Spinal cord (tissue), 10 donors: ENCODE measurements at places on chromosomes 5 and 9.

GRCh38 chr5:120749737-120750136 lies 285.6 kb downstream of the PRR16 start:
- H3K27ac ChIP-seq, result no peak overlapping the region
- no peaks in the 10 kb centered on the region for H3K27me3 ChIP-seq
- DNase-seq, result no peak
- H3K4me1 ChIP-seq, result no peaks in the 10 kb centered on the region

DNA sequence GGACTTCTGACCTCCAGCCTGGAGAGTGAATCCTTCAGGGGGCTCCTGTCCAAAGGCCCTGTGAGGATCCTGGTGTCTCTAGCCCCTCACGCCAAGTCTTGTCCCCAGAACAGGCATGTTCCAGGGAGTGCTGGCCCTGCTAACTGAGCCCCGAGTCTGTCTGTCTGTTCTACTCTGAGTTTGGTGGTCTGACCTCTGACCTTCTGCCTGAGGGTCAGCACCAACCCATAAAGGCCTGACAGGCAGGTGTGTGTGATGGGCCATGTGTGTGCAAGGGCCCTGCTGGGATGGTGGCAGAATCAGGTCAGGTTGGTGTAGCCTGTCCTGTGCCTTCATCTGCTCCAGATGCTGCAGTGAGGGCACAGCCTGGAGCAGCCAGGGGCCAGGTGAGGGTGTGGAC lies 46.3 kb downstream of the PHF2 start:
- H3K4me3 ChIP-seq, result no peak overlapping the region
- peaks cover 9% of the 10 kb centered on the region for H3K36me3 ChIP-seq
- H3K4me1 ChIP-seq, result peaks cover 21% of the 10 kb centered on the region
- no peak overlapping the region for H3K27ac ChIP-seq

DNA sequence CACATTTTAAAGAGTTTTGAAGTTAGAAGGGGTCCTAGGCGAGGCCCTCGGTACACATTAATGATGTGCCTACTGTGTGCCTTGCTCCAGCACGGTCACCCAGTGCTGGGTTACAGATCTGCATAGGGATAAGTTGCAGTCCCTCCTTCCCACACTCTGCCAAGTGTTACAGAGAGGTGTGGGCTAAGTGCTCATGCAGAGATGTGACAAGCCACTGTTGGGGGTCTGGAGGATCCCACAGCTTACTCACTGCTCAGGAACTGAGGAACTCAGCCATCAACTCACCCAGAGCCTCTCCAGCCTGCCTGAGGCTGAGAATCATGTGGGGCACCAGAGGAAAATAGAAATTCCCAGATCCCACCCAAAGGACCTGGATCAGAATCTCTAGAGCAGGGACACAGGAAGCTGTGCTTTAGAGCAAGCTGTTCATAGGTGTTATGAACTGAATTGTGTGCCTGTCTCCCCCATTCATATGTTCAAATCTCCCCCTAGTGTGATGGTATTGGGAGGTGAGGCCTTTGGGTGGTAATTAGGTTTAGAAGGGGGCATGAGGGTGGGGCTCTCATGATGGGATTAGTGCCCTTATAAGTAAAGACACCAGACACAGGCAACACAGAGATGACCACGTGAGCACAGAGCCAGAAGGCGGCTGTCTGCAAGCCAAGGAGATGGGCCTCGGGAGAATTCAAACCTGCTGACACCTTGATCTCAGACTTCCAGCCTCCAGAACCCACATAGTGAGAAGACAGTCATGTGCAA lies 164.1 kb downstream of the HSD17B3 start:
- peak overlapping the region; percentile 88 for H3K27ac ChIP-seq
- H3K4me3 ChIP-seq, result no peak overlapping the region
- no peaks in the 10 kb centered on the region for H3K27me3 ChIP-seq
- H3K4me1 ChIP-seq, result peaks cover 52% of the 10 kb centered on the region

DNA sequence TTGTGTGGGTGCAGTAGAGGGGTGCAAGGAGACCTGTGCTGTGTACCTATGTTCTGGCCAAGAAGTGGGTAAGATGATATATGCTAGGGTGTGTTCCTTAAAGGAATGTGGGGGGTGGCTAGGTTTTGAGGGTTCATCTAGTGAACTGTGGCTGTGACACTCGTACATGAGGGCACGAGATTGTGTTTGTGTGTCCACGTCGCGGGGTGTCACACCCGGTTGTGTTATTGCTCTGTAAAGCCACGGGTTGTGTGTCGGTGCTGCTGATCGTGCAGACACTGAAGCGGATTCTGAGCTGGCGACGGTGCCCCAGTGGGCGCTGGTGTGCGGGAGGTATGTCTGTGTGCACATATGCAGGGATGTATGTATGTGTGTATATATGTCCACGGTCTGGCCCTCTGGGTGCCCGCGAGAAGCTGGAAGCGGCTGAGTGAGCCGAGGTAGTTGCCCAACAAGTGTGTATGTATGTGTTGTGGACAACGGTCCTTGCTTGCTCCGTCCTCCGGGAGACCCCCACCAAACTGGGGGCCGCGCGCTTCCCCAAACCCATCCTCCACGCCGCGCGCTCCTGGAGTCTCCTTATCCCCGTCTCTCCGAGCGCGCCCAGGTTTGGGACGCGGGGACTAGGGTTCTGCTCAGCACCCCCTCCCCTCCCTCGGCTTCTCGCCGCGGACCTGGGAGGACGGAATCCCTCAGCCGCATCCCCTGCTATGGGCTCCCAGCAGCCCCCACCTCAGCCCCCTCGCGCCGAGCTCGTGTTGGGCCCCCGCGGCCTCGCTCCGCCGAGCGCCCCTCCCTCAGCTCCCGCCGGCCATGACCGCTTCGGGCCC lies 639 bp downstream of the PCDH1 start:
- DNase-seq, result no peak
- peaks cover 77% of the 10 kb centered on the region for H3K4me1 ChIP-seq
- H3K4me3 ChIP-seq, result peak overlapping the region; percentile 75
- H3K36me3 ChIP-seq, result peaks cover 5% of the 10 kb centered on the region
